ENCODE measurements at places on chromosomes 3 and 15.
A peak's percentile ranks its signal among the peaks of the same experiment; 100 is the strongest.

DNA sequence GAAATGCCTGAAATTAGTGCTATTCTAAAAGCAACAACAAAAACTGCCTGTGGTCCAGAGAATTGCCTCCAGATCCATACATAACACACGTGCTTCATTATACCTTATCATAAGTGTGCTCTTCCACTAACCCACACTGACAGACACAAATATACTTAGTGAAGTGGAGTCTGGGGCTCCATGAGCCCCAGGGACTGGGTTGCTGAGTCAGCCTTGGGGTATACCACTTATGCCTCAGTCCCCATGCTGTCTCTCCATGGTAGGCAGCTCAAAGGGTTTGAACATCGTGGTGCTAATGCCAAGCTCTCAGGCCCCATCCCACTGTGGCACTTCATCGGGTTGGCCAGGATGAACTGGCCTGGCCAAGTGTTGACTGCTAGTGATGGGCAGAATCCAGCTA, 10.8 kb downstream of the ZDHHC3 start:
- no peak for DNase-seq

- DNase-seq, result no peak
Observed at GRCh38 chr3:28348265-28348628, 274 bp upstream of the ZCWPW2 start.

- DNase-seq, result peak; percentile 92
Observed at GRCh38 chr15:65400760-65401610, 21.8 kb downstream of the IGDCC4 start.

DNA sequence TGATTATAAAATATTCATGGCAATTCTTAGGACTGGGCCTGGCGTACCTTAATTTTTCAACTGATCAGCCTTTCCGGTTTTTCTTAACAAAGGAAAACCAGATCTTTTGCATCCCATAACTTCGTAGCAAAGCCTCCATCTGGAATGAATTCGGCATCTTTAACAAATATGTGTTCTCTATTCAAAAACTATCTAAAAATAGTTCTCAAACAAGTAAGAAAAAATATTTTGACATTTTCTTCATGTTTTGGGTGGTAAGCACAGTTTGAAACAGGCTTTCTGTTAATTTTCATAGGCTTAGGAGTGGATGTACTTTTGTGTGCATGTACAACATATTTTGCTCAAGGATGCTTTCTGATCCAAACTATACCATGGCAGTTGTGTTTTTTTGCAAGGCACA, 55.1 kb downstream of the RBMS3 start:
- DNase-seq, result no peak

DNA sequence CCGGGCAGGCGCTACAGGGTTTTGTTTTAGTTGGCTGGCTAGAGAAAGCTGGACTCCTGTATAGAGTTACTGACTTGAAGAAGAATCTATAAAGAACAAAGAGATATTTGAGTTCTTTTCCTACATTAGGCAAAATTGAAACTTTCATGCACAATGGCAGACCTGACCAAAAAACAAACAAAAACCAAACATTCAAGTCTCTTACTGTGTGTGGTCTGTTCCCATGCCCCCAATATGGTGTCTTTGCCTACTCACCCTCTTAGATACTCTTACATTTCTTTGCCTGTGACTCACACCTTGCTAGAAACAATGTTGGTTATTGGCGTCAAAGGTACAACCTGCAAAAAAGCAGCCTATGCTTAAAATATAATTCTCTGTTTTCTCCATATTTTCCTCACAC, 109.5 kb upstream of the TMC3 start:
- no peak for DNase-seq

DNA sequence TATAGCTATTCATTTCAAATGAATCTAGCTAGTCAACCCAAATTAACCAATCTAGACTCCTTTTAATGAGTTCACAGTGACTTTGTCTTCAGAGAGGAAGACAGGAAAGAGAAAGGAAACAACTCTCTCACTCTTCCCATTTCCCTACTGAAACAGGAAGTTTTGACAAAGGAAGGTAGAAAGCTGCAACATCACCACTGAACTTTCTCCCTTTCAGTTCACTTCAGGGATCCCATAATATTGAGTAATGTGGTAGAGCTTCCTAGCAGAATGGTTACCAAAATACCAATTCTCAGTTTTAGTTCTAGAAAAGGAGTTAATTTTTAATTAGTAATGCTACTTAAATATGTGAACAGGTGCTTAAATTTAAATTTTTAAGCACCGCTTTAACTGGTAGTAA, 7.5 kb downstream of the VPS13C start:
- DNase-seq, result no peak

DNA sequence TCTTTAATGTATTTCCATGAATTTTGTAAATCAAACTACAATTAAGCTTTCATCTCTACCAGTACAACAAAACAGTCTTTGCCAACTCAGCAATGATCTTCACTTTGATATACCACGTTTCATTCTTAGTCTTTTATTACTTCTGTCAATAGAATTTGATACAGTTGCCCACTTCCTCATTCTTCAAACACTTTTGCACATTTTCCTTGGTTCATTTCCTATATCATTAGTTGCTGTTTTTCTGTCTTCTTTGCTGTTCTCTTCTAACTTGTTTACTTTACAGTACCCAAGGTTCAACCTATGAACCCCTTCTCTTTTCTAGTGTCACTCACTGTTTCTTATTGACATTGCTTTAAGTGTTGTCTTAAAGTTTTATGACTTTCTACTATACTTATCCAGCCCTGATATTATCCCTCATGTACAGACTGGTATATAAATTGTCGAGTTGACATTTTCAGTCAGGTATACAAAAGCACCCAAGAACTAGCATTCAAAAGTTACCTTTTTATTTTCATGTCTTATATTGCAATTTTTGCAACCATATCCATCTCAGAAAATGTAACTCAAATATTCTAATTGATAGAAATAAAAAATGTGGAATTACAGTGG, 903.1 kb downstream of the NSUN3 start:
- DNase-seq, result no peak

- no peak for DNase-seq
Observed at GRCh38 chr3:136885357-136886213, 23.6 kb downstream of the NCK1 start.

DNA sequence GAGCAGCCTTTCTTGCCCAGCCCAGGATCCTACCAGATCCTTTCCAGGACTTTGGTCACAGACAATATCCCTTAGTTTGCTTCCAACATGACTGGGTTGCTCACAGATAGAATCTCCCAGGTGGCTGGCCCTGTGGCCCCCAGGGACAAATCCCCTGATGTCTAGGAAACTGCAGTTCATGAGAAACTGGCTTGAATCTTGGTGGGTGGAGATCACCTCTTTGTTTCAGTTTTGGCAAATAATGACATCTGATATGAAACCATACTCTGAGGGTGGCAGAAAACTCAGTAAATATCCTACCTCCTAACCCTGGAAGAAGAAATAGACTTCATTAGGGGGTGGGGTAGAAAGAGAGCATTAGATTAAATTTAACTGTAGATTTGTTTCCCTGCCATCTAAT, 44.1 kb upstream of the PFN2 start:
- DNase-seq, result no peak

- no peak for DNase-seq
Observed at GRCh38 chr3:144586382-144586781, 614.8 kb downstream of the DIPK2A start.

DNA sequence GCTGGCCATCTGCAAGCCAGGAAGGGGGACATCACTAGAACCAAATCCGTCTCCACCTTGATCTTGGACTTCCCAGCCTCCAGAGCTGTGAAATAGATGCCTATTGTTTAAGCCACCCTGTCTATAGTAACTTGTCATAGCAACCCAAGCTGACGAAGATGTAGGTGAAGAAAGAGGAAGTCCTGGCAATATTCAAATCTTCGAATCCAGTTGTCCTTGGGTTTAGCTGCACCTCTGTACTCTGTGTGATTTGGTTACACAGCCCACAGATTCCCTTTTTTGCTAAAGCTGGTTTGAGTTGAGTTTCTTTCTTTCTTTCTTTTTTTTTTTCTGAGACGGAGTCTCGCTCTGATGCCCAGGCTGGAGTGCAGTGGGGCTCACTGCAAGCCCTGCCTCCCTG, 68.0 kb upstream of the XCR1 start:
- no peak for DNase-seq

GRCh38 chr3:97871801-97872524, 50.2 kb downstream of the CRYBG3 start:
- no peak for DNase-seq
